ENCODE measurements at places on chromosomes 6 and 20.
A peak's percentile ranks its signal among the peaks of the same experiment; 100 is the strongest.

GRCh38 chr20:8853805-8854338 is 215.0 kb upstream of the PLCB4 start:
- peak; percentile 42 for DNase-seq
- peaks cover 2% of the 10 kb centered on the region for H3K4me1 ChIP-seq
- no peak overlapping the region for H3K4me3 ChIP-seq
- no peaks in the 10 kb centered on the region for H3K27me3 ChIP-seq

GRCh38 chr6:146919017-146919416 is 285.2 kb upstream of the STXBP5 start:
- DNase-seq, result no peak
- no peaks in the 10 kb centered on the region for H3K36me3 ChIP-seq
- no peaks in the 10 kb centered on the region for H3K27me3 ChIP-seq
- no peak overlapping the region for H3K4me3 ChIP-seq

GRCh38 chr20:47319517-47320252 is 36.8 kb downstream of the ZMYND8 start:
- peaks cover 5% of the 10 kb centered on the region for H3K36me3 ChIP-seq
- H3K27ac ChIP-seq, result peak overlapping the region; percentile 99
- H3K4me3 ChIP-seq, result peak overlapping the region; percentile 68
- DNase-seq, result peak; percentile 94
- H3K4me1 ChIP-seq, result peaks cover 34% of the 10 kb centered on the region

DNA sequence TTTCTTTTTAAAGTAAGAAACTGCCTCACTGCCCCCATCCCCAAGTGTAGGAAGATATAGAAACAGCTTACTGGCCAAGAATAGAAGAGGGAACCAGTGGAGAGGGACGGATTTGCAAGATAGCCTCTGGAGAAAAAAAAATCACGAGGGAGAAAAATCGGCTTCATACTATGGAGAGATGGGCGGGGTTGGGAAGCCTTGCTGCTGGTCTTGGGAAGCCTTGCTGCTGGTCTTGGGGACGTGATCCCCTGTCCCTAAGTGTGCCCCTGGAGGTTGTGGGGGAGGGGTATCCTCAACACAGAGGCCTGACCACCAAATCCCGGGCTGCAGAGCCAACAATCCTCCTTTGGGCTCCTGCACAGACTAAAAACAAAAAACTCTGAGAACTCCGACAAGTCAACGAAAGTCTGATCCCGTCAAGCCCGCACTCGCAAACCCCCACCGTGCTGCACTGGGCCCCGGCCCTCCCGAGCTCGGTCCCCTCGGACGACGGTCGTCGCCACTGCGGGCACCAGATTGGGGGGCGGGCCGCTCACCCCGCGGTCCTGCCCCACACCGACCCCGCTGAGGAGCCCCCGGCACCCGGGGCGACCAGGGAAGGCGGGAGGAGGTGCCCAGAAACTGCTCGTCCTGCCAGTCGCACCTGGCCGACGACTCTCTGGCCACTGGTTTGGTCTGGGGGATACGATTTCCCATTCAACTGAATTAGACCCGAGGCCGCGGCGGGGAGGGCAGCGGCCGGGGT is 750 bp downstream of the MAP7 start:
- peak; percentile 53 for DNase-seq
- H3K4me3 ChIP-seq, result peak overlapping the region; percentile 95
- no peaks in the 10 kb centered on the region for H3K27me3 ChIP-seq
- H3K27ac ChIP-seq, result no peak overlapping the region
- H3K4me1 ChIP-seq, result peaks cover 8% of the 10 kb centered on the region
- H3K36me3 ChIP-seq, result no peaks in the 10 kb centered on the region

DNA sequence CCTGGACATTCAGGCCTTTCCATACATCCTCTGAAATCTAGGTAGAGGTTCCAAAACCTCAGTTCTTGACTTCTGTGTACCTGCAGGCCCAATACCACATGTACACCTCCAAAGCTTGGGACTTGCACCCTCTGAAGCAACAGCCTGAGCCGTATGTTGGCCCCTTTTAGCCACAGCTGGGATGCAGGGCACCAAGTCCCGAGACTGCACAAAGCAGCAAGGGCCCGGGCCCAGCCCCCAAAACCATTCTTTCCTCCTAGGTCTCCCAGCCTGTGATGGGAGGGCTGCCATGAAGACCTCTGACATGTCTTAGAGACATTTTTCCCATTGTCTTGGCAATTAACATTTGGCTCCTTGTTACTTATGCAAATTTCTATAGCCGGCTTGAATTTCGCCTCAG is 107.4 kb upstream of the FRMD1 start:
- no peaks in the 10 kb centered on the region for H3K27me3 ChIP-seq
- H3K27ac ChIP-seq, result no peak overlapping the region
- H3K36me3 ChIP-seq, result peaks cover 5% of the 10 kb centered on the region
- H3K4me3 ChIP-seq, result no peak overlapping the region

All from H9 (cell line).